WERI-Rb-1 (cell line): ENCODE measurements at places on chromosomes 2 and 18.

DNA sequence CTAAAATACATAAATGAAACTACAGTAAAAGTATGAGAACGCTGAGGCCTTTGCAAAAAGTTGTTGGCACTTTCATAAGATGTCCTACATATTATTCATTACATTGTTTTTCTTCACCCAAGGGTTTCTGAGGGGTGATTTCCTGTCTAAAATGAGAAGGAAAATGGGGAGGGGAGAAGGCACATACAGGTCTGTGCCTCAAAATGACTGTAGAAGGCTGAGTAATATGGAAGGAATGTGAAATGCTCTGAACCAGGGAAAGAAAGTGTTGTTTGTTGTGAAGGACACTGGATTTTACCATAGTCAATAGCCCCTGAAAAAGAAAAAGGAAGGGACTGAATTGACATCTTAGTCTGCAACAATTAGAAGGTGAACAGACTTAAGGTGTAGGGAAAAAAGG is 99.5 kb upstream of the RNF152 start:
- no peak for DNase-seq

DNA sequence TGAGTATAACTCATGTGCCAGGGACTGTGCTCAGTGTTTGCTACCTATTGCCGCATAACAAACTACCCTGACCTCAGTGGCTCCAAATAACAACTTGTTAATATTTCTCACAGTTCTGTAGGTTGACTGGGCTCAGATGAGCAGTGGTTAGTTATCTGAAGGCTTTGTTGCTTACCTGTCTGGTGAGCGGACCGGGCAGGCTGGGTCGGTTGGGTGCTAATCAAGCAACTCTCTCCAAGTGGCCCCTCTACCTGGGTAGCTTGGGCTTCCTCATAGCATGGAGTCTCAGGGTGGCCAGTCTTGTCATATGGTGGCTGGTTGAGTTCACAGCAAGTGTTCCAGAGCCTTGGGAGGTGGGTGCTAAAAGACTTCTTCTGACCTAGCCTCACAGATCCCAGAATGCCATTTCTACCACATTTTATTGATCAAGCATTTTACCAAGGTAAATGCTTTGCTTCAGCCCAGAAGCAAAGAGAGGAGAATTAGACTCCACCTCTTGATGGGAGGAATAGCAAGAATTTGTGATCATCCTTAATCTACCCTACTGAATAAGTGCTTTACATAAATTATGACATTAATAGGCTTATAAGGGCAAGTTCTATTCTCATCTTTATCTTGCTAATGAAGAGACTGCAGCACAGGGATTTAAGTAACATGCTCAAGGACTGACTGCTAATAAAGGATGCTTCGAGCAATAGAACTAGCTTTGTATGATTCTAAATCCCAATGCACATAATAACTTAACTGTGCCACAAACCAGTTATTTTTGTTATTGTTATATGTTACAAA is 16.9 kb downstream of the RAB31 start:
- no peak for DNase-seq

DNA sequence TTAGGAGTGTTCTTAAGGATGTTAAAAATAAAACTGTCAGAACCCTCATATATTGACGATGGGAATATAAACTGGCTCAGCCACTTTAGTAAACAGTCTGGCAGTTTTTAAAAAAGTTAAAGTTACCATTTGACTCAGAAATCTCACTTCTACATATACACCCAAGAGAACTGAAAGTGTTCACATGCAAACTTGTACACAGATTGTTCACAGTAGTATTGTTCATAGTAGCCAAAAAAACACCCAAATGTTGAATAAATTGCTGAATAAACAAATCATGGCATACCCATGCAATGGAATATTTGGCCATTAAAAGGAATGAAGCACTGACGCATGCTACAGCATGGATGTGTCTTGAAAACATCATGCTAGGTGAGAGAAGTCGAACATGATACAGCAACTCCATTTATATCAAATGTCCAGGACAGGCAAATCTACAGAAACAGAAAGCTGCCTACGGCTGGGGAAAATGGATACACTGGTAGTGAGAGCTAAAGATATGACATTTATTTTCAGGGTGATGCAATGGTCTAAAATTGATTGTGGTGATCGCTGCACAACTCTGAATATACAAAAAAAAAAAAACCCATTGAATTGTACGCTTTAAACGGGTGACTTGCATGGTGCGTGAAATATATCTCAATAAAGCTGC is 10.1 kb downstream of the RPL31 start:
- no peak for DNase-seq

GRCh38 chr2:215828528-215829184 is 184.7 kb downstream of the MREG start:
- DNase-seq, result peak; percentile 75

DNA sequence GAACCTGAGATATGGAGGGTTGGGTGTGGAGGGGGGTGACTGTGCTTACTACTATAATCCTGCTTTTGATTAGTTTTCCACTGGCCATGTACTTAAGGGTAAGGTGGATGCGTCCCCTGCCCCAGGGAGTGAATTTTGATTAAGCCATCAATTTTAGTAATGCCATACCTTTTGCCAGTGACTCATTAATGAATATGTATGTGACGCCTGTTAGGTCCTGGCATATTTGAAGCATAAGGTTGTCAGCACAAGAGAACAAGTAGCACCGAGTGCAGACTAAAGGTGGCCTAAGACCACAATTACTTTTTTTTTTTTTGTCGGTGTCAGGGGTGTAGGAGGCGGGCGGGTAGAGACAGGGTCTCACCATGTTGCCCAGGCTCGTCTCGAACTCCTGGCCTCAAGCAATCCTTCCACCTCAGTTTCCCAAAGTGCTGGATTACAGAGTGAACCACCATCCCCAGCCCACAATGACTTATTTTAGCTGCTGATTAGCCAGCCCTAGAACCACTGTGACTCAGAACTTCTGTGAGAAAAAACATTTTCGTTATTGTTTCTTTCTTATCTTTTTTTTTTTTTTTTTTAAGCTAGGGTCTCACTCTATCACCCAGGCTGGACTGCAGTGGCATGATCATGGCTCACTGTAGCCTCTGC is 7.0 kb downstream of the TANC1 start:
- no peak for DNase-seq

GRCh38 chr2:86675511-86676015 is 44.5 kb upstream of the RMND5A start:
- DNase-seq, result no peak

GRCh38 chr2:26768759-26769088 is 4.6 kb downstream of the SLC35F6 start:
- DNase-seq, result no peak

DNA sequence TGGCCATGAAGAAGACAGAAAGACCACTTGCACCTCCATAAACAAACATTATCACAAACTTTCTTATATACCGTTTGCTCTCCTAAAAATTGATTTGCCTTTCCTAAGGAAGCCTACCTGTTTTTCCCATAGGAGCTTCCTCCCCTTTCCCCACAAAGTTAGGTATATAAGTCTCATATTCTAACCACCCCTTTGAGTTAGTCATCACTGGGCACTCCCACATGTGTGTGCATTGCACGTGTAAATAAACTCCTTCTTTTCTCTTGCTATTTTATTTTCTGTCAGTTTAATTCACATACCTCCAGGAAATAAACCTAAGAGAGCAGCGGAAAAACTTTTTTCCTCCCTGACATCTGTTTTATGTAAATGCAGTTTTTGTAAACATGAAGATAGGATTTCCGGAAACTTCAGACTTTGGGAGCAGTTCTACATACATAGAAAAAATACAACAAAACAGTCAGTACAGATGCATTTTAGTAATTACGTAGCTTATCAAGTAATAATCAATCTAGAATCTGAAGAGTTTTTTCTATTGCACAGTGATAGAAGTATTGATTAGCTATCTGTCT is 46.6 kb downstream of the PLCL1 start:
- DNase-seq, result no peak

DNA sequence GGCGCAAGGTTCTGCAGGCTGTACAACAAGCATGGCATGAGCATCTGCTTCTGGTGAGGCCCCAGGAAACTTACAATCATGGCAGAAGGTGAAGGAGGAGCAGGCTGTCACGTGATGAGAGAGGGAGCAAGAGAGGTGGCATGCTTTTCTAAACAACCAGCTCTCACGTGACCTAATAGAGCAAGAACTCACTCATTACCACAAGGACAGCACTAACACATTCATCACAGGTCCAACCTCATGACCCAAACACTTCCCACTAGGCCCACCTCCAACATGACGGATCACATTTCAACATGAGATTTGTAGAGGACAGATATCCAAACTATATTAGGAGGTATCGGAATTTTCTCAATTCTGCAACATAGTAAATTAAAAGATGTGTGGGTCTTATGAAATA is 108.8 kb upstream of the DLX2 start:
- no peak for DNase-seq

DNA sequence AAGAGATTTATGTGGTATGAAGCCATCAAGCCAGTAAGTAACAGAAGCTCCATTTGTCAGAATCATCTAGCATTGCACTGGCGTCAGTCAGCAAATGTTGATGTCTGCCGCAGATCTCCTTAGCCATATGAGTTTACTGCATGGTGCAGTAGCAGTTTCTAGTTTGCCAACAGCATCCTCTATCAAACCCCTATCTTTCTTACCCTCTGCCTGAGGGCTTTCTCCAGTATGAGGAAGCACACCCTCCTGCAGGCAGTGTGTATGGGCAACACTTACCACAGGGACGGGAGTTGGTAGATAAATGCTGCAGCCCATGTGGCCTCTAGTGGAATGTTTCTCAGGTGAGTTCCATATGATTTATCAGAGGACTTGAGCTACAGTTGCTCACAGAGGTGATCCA is 63.7 kb downstream of the EFEMP1 start:
- no peak for DNase-seq

GRCh38 chr2:99611034-99611433 is 121.2 kb upstream of the REV1 start:
- no peak for DNase-seq

GRCh38 chr2:120605231-120605935 is 130.3 kb upstream of the GLI2 start:
- DNase-seq, result peak; percentile 37

DNA sequence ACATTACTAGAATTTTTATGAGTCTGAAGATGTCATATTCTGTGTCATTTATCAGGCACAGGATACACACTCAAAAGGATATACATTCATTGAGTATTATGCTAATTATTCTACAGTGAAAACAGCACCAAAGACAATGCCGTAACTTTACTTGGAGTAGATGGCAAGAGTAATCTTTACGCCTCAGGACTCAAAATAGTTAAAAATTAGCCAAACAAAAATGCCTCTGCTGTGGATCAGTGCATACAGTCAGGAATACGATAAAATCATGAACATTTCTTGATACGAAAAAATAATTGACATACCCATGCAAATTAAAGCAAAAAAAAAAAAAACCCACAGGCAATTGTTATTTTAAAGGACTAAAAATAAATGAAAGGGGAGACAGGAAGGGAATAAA is 129.7 kb downstream of the NETO1 start:
- no peak for DNase-seq

DNA sequence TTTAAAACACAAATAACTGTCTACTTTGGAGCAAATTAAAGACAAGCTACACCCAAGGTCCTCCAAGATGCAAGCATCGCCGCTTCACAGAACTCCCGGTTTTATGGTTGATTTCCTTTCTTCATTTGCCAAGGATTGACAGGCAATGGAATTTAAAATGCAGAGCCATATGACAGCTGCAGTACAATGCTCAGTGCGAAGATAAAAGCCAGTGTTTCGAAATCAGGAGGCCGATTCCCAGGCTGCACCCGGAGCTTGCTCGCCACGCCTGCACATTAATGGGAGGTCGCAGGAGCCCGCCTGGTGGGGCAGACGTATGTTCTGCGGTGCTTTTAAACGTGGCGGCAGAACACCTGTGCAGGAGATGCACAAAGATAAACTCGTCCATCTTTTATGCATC is 727.6 kb upstream of the SOX11 start:
- no peak for DNase-seq

DNA sequence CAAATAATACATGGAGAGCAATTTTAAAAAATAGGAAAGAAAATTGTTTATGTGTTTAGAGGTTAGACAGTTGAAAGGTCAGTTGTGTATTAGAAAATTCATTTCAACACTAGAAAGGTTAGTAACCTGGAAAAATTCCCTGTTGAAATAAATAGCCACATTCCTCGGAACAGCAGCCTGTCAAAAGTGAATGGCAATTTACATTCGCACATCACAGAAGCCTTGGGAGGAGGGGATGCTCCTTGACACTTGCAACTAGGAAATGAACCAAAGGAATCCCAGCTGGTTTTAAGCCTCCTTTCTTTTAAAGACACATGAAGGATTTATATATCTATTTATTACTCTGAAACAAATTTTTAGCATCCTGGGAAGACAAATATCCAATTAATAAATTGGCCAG is 653.5 kb upstream of the LRRTM4 start:
- no peak for DNase-seq

- no peak for DNase-seq
These were observed 33.6 kb downstream of the PLCL1 start for GRCh38 chr2:197838036-197838435.

GRCh38 chr2:231640641-231641111 is 48.0 kb downstream of the TEX44 start:
- DNase-seq, result no peak

- DNase-seq, result no peak
These were observed 56.9 kb upstream of the ACVR1C start for GRCh38 chr2:157685572-157685971.

- no peak for DNase-seq
These were observed 41.2 kb downstream of the HADHB start for GRCh38 chr2:26285931-26286330.

- DNase-seq, result no peak
These were observed 22.8 kb downstream of the CCNYL1 start for GRCh38 chr2:207734264-207734635.

DNA sequence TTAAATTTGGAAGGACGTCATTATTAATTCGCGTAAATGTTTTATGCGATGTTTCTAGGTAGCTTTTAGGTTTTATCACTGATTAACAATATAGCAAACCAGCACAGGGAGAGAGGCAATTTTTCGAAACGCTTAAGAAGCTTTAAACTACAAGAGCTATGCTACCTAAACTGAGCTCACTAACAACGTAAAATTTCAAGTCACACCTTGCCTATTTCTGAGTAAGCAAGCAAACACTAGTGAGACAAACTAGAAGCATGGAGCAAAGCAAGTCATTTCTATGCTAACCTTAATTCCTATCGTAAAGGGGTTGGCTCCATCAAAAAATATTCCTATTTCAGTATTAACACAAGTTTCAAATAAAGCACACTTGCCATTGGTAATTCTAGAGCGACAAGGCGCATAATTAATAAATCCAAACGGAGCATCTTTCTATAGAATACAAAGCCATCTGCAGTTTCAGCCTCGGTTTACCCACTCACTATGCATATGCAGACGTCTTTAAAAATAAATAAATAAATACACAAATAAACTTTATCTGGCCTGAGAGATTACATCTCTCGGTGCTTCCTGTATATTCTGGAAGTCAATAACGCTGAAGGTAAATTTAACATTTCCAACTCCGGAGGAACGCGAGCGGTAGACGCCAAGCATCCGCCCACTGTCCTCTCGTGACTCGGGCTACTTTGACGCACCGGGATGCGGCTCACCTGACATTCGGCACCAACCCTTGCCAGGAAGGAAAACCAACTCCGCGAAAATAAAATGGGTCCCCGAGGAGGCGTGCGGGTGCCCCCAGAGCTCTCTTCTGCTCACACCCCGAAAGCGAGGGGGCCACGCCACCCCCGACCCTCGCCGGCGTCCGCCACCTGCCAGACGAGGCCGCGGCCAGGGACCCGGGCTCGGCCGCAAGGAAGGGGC is 947 bp downstream of the ITSN2 start:
- DNase-seq, result peak; percentile 42
